ENCODE measurements at places on chromosomes 6 and 20. TPM values are rescaled to one million over a fixed set of nuclear protein-coding genes. Genes with fewer than 3 reads are reported as not detected.

SYCP2L gene
- 16.6 TPM for total RNA-seq

HAO1 gene
- total RNA-seq: not detected

GPLD1 gene
- total RNA-seq: 4.7 TPM

ANGPT4 gene
- total RNA-seq: 0.35 TPM

MAP1LC3A gene
- total RNA-seq: 42.2 TPM

ME1 gene
- total RNA-seq: 9.0 TPM

PBOV1 gene
- total RNA-seq: not detected

C4B gene
- 11.5 TPM for total RNA-seq

DNA sequence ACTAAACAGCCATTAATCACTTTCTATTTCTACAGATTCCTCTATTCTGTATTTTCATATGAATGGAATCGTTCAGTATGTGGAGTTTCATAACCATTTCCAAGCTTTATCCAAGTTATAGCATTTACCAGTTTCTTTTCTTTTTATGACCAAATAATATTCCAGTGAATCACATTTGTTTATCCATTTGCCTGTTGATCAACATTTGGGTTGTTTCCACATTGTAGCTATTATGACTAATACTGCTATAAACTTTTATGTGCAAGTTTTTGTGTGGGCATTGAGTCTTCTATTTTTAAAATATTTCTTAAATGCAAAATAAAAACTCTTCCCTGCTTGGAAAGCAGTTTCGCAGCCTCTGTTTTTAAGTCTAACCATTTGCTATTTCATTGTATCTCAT is 336.4 kb upstream of the OPRM1 start:
- DNase-seq: no peak

GRCh38 chr20:17859616-17860232 is 108.9 kb downstream of the SNX5 start:
- DNase-seq: no peak

- DNase-seq: no peak
These were observed 60.7 kb downstream of the GRIK2 start for GRCh38 chr6:101454106-101454676.

DNA sequence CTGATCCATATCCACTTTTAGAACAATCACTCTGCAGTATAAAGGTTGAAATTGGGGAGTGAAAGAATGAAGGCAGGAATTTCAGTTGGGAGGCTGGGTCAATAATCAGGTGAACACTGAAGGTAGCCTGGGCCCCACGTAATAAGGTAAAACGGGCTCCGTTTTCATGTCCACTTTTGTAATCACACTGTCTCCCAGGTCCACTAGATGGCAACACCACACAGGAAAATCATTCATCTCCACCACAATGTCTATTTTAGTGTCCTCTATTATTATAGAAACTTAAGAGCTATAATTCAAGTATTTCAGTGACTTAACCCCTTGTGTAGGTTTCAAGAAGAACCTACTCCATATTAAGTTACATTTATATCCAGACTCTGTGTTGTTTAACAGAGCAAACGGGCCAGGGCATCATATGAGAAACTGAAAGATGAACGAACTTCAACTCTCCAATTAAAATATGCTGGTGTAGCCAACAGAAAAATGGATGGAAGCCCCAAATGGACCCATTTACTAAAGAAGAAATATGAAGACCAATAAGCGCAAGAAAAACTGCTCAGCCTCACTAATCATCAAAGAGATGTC is 45.9 kb upstream of the MC3R start:
- DNase-seq: no peak

GRCh38 chr6:94735270-94735669 is 842.1 kb upstream of the MANEA start:
- no peak for DNase-seq

DNA sequence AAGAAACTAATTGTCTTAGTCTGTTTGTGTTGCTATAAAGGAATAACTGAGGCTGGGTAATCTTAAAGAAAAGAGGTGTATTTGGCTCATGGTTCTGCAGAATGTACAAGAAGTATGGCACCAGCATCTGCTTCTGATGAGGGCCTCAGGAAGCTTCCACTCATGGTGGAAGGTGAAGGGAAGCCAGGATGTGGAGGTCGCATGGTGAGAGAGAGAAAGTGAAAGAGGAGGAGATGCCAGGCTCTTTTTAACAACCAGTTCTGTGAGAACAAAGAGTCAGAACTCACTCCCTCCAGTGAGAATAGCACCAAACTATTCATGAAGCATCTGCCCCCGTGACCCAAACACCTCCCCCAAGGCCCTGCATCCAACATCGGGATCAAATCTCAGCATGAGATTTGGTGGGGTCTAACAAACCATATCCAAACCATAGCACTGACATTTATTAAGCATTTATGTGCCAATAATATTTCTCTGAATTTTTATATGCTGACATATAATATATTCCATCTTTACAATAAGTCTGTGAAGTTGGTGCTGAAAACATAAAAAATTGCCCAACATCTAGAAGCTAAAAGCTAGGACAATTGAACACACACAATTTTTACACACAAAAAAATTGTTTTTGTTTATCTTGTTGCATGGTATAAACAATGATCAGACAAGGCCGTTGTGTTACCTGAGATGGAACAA is 29.2 kb upstream of the BTN3A2 start:
- DNase-seq: no peak

DNA sequence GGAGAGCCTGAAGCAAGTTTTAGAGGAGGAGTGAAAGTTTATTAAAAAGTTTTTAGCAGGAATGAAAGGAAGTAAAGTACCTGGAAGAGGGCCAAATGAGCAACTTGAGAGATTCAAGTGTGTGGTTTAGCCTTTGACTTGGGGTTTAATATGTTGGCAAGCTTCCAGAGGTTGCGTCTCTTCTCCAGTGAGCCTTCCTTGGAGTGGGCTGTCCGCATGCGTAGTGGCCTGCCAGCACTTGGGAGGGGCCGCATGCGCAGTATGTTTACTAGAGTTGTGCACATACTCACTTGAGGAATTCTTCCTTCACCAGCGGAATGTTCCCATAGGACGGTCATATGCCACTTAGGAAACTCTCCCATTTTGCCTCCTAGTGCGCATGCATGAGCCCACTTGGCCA is 235.2 kb downstream of the ALDH8A1 start:
- no peak for DNase-seq

GRCh38 chr6:128474481-128474880 is 45.9 kb downstream of the PTPRK start:
- no peak for DNase-seq

- no peak for DNase-seq
These were observed 3.4 kb downstream of the NKX2-4 start for GRCh38 chr20:21393816-21394519.

- no peak for DNase-seq
These were observed 528.7 kb upstream of the RNF217 start for GRCh38 chr6:124433387-124434160.

- no peak for DNase-seq
These were observed 7.5 kb downstream of the SNAI1 start for GRCh38 chr20:49990271-49990720.

DNA sequence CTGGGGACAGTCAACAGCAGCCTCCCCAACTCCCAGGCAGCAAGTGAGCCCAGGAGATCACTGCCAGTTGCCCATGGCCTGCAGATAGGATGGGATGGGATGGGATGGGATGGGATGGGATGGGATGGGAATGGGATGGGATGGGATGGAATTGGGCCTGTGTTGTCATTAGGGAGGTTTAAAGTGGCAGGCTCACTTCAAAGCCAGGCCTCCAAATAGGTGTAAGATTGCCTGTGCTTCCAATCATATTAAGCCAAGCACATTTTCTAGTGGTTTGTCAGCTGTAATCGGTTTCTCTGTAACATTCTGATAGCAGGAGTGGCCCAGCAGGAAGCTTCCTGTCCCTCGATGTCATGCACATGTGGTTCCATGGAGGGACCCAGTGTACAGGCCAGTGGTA is 82.7 kb upstream of the NXT1 start:
- no peak for DNase-seq

DNA sequence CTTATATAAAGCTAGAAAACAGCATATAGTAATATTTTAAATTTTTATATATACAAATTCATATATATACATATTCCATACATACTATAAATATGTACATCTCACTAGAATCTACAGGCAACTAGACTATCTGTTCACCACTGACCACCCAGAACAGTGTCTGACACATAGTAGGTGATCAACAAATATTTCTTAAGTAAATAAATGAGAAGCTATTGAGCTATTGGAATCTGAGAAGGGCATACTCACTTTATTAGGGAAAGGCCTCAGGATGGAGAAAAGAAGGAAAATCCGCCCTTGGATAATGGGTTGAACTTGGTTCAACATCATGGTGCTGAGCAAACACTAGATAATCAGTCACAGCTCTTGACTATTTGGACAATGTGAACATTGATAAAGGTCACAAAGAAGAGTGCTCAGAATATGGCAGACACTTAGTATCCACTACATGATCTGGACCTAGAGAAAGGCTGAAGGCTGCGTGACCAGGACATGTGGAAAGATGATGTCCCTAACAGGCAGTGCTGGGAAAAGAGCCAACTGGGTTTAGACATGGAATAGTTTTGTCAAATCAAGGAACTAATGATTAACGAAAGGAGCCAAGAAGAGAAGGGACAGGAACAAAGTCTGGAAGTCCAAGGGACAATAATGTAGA is 186.1 kb downstream of the TASP1 start:
- no peak for DNase-seq

- no peak for DNase-seq
These were observed 348.1 kb downstream of the CDC5L start for GRCh38 chr6:44735630-44735963.

- DNase-seq: peak; percentile 57
These were observed 2.3 kb downstream of the ARID1B start for GRCh38 chr6:156779206-156780094.

DNA sequence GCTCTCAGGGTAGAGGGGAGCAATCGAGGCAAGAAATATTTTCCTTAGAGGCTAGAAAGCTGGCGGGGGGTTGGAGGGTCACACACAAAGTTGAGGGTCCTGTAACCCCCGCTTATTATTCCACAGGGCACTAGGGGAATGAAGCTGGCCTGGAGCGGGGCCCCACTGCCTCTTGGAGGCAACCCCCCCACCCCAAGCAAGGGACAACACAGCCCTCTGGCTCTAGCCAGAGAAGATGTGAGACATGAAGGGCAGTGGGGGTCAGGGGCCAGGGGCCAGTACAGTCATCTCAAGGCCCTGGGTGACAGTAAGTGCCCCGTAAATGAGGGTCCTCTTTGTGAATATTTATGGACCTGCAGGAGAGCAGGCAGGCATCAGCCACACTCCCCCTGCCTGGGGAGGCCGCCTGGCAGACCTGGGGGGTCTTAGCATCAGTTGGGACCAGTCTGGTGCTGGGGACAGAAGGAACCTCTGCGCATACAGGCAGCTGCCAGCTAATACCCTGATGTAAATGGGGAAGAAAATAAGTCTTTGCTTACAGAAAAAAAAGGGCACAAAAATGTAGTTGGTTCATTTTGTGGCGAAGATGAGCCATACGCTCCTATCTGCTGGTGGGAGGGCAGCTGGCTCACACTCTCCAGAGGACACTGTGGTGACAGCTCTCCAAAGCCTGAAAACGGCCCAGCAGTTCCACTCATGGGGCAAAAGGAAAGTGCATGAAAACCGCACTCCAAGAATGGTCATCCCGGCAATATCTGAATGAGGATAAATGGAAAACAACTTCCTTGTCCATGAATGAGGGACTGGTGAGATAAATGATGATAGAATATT is 21.9 kb downstream of the SPATA2 start:
- no peak for DNase-seq

GRCh38 chr6:122754191-122754731 is 25.3 kb upstream of the FABP7 start:
- DNase-seq: no peak

- no peak for DNase-seq
These were observed 128.1 kb downstream of the OPRM1 start for GRCh38 chr6:154167126-154167525.

GRCh38 chr6:150934380-150934779 is 68.9 kb downstream of the MTHFD1L start:
- no peak for DNase-seq

GRCh38 chr6:54320871-54321270 is 12.6 kb downstream of the TINAG start:
- DNase-seq: no peak

DNA sequence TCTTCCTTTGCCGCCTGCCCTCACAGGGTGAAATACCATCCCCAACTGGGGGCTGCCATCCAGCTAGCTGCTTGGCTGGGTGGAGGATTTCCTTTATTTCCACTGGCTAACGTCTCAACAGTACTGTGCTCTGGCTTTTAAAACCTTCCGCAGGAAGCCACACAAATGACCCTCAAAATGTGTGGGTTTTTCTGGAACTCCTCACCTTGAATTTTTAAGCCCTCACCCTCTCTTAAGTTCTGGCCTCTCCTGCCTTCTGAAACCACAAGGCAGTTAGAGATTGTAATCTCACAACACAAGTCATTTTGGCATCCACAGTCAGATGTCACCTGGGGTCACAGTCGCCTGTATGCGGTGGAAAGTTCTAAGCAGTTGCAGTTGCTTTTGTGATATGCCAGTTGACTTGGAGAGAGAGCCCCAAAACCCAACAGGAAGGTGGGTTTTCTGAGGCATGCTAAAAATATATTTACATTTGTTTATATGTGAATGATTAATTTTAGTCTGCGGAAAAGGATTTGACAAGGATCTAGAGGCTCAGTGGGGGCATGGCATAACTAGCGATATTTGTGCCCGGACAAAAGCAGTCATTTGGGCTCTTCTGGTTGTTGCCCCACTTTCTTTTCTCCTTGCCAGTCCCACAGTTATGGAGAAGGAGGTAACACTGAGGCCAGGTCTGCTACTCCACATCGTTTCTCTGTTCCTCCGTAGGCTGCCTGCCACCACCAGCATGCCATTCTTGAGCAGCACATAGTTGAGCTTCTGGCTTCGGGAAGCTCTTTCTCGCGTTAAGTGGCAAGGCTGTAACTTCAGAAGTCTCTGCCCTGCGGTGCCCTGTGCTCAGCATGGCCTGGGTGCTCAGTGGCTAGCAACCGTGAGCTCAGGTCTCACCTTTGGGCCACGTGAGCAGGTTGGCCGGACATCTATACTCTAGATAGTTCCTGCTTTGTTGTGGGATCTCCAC is 335.3 kb downstream of the CD83 start:
- DNase-seq: no peak

- DNase-seq: no peak
These were observed 125.2 kb downstream of the TSHZ2 start for GRCh38 chr20:53097371-53097770.

DNA sequence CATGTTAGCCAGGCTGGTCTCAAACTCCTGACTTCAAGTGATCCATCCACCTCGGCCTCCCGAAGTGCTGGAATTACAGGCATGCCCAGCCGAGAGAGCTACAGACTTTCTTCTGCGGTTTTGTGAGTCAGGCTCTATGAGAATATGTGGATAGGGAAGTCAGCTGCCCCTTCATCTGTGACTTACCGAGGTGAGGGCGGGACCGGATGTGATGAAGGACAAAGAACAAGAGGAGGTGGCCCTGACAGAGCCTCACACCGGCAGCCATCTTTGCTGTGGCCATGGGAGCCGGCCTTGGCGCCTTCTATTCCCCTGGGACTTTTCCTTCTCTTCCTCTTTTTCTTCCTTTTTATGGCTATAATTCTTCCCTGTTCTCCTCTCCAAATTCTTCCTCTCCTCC is 67.0 kb downstream of the IYD start:
- no peak for DNase-seq

GRCh38 chr20:17499041-17499440 is 32.1 kb downstream of the BFSP1 start:
- DNase-seq: no peak

- no peak for DNase-seq
These were observed 22.1 kb downstream of the GSTA4 start for GRCh38 chr6:52972989-52973388.

GRCh38 chr6:116922853-116923548 is 46.0 kb downstream of the RFX6 start:
- DNase-seq: no peak

Data from mesothelial cell of epicardium (in vitro differentiated cells).